Non-pigmented ciliary epithelial cell (primary cell): ENCODE measurements at places on chromosomes 5 and 9.

GRCh38 chr5:643351-643801 is 31.2 kb downstream of the CEP72 start:
- no peak for DNase-seq

GRCh38 chr5:94856257-94856800 is 237.9 kb downstream of the SLF1 start:
- DNase-seq: no peak

DNA sequence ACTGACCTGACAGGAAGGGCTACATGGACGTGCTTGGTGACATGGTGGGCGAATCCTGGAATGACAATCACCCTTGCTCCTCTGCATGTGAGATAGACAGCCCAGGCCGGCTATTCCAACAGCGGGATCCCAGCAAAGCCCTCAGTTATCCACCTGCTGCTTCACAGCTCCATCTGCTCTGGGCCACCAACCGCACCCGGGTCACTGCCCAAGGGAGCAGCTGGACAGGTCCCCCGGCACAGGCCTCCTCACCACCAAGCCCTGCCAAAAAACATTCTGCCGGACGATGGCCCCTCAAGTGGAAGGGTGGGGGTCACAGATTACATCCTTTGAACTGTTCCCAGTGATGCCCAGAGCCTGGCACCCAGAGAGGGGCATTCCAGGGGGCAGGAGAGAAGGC is 39.6 kb downstream of the STK10 start:
- no peak for DNase-seq

DNA sequence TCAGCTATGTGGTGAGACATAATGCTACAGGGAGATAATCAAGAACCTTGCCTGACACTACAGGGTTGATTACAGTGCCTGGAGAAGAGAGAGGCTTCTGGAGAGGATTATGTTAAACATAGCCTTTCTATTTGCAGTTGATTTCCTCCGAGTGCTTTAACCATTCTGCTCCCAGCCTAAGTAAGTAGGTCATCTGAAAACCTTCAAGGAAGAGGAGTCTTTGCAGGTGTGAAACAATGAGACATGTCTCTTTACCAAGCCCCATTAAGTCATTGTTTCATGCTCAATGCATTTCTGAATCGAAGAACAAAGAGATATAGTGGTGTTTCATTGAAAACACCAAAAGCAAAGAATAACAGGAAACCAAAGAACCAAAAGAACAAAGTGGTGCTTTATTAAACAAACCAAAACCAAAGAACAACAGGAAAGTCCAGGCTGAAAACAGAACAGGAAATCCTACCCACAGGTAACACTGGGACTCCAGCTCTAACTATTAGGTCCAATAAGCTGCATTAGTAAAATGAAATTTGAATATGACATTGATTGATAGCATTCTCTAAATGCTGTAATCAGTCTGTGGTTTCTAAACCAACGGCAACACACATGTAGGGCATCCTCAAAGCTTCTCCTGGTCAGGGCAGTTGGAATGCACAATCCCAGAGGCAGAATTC is 113.3 kb upstream of the SPATA31D4 start:
- no peak for DNase-seq

GRCh38 chr9:18255747-18256146 is 218.2 kb upstream of the ADAMTSL1 start:
- DNase-seq: no peak

- DNase-seq: no peak
Measured at GRCh38 chr5:177430140-177430951, 3.9 kb downstream of the GRK6 start.

DNA sequence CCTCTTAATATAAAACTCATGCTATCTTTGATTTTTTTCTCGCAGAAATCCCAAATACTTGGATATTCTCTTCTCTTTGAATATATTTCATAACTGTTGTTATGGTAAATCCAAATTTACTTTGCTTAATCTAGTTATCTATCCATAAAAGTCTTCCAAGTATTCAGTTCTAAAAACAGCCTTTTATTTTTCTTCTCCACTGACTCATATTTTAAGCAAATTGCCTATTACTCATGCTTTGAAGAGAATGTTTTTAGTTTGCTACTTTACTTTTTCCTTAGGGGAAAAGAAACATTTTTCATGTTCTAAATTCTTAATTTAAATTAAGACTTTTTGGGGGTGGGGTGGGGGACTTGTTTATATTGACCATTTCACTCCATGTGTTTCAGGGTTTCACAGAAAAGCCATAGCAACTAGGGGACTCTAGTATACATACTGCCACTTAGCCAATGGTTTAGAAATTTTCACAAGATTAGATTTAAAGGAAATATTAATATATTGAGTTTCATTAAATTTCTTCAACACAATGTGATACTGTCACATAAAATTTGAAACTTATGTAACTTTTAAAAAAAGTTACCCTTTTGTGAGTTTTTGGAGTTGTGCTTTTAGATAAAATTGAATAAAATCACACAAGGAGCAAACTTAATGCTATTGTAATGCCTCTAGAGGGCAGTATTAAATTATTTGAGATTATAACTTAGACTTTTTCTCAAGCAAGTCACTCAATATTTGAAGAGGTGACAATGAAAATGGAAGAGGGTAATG is 545.8 kb upstream of the ARRDC3 start:
- DNase-seq: no peak

- no peak for DNase-seq
Measured at GRCh38 chr5:130689831-130690230, 475.2 kb downstream of the HINT1 start.

- no peak for DNase-seq
Measured at GRCh38 chr9:119298076-119298853, 71.0 kb downstream of the BRINP1 start.

GRCh38 chr5:140024928-140025327 is 18.2 kb downstream of the NRG2 start:
- no peak for DNase-seq

- no peak for DNase-seq
Measured at GRCh38 chr5:160475864-160476438, 54.3 kb downstream of the PTTG1 start.

DNA sequence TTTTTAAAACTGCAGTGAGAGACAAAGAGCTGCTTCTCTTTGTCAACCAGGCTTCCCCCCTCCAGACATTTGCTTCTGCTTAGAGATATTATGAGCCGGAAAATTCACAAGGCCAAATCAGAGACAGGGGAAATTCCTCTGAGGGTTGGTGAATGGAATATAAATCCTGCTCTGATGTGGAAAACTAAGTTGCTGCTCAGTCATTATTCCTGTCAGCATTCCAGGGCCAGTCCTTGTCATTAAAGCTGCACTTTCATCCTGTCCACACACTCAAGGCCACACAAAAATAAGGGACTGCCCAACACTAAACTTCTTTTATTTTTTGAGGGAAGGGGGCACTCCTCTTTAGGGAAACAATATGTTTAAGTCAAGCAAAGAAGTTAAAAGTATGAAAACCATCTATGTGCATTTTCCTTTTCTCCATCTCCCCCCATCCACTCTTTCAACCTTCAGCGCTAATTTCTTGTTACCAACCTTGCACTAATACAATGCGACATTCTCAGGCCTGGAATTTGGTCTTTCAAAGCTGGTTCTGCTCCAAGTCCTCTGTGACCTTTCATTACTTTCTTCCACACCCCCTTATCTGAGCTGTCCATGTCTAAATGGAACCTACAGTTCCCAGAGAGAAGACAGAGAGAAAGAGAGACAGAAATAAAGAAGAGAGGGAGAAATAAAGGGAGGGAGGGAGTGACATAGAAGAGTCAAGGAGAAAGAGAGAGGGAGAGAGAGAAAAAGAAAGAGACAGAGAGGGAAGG is 118.9 kb upstream of the S1PR3 start:
- no peak for DNase-seq

DNA sequence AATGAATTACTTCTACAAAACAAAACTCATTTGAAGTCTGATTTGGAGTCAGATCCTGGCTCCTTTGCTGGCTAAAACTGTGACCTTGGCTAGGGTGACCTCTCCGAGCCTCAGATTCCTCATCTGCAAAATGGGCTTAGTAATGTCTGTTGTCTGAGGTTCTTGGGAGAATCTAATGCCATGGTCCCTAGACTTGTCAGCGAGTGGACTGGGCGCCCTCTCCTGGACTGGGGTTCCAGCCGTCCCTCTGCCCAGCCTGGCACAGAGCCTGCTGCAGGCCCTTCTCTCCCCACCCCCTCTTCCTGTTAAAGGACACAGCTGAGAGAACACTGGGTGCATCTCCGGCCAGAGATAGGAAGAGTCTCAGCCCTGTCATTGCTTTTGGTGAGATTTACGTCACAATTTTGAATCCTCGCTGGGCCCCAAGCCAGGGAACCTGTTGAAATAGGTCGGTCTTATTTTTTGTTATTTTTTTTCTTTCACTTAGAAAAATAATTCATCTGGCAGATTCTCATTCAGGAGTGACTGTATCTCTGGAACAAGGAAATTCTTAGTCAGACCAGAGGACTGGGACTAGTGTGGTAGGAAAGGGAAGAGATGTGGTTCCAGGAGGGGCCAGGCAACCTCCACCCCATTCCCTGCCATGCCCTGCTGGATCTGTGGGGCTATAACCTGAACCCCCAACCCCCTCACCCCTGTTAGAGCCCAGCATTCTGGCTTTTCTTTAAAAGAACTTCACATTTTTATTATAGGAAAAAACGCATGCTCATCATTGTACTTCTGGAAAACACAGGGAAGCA is 48.2 kb upstream of the RPL26L1 start:
- DNase-seq: peak; percentile 77
